ENCODE measurements at places on chromosomes 12 and 14.

DNA sequence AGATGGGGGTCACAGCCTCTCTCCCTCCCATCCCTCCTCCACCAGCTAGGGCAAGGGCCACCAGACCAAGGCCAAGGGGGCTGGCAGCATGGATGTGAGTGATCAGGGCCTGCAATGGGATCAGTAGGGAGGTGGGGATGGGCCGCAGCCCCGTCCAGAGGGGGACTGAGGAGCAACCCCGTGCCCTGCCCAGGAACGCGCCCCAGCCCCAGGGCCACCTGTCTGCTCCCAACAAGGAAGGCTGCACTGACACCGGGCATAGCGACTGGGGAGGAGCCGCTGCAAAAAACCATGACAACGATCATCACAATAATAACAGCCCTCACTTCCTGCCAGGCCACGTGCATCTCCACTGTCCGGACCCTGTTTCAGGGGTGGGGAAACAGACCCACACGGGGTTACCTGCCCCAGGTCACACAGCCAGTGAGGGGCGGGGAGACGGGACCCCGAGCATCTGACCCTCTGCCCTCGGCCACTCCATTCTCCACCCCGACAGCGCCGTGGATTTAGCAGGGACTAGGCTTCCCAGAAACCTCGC is 24.3 kb downstream of the NCOR2 start:
- no peak for DNase-seq

DNA sequence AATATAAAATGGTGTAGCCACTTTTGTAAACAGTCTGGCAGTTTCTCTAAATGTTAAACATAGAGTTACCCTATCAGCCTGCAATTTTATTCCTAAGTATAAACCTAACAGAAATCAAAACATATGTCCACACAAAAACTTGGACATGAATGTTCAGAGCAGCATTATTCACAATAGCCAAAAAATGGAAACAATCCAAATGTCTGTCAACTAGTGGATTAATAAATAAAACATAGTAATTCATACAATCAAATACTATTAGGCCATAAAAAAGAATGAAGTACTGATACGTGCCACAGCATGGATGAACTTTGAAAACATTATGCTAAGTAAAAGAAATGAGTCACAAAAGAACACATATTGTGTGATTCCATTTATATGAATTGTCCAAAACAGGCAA is 196.5 kb downstream of the NUAK1 start:
- DNase-seq = no peak

DNA sequence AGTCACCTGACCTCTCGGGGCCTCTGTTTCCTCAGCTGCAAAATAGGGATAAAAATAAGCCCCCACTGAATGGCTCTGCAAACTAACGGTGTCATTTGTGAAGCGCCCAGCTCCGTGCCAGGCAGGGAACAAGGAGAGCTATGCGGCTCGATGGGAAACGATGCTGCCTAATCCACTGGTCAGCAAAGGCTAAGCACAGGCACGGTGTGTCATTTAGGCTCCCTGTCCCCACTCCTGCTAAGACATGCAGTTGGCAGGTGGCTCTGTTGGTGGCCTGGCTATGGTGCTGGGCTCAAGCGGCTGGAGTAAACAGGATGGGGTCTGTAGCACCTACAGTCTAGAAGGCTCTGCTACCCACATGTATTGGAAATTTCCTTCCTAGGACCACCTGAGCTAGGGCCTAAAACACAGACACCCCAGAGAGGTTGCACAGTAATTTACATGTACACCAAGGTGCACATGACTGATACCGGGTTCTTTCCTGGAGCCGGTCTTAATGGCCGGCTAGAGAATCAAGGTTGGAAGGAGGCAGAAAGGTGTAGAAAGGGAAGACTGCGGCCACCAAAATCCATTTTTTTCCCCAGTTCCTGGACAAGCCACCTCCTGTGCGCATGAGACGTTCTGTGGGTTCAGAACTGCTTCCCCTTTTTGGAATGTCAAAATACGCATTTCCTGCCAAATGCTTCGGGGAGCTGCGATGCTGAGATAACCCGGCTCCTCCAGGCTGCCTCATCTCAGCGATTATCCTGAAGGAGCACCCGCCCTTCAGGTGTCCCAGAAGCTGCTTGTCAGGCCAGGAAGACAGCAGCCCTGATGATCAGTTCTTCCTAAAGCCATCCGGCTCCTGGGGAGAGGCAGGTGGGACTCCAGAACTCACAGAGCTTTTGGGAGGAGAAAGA is 1.0 kb downstream of the CACNA2D4 start:
- DNase-seq = no peak

GRCh38 chr12:91493308-91493707 is 310.7 kb upstream of the DCN start:
- no peak for DNase-seq

GRCh38 chr14:38808734-38809455 is 294.1 kb downstream of the SEC23A start:
- DNase-seq = no peak

- no peak for DNase-seq
Observed at GRCh38 chr12:11854011-11854499, 204.6 kb downstream of the ETV6 start.

DNA sequence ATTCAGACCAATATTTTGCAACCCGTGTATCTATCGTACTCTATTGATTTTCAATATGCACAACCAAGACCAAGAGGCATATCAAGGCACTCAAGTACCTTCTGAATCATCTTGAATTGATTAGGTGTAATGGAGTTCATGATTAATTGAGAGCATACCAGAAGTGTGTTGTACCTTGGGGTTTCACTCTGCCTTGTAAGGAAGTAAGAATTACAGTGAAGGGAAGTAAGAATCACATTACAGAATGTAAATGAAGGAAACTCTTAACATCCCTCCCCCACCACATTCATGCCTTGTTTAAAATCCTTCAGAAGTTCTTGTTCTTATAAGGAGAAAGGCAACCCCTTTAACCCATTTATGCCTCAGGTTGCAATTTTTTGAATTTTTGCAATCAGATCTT is 5.4 kb upstream of the MGAT4C start:
- no peak for DNase-seq

- DNase-seq = no peak
Observed at GRCh38 chr12:15706010-15706676, 83.0 kb downstream of the EPS8 start.

GRCh38 chr14:74502236-74503019 is 8.9 kb downstream of the ISCA2 start:
- no peak for DNase-seq

GRCh38 chr14:69059658-69060623 is 80.8 kb upstream of the ACTN1 start:
- DNase-seq = no peak

DNA sequence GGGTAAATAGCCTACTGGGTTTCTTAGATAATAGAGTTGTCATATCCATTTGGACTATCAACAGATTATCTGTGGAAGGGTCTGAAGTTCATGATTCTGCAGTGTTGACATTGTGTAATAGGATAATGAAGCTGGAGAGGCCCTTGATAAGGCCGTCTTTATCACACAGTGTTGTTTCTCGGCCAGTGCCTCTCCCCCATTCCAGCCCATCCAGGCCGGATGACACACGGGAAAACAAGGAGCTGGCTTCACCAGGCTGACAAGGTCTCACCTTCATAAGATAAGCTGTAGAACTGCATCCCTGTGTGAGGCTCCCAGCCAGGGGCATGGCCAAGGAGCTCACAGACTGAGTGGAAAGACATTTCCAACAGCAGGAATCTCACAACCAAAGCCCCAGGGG is 8.7 kb upstream of the EML1 start:
- no peak for DNase-seq

DNA sequence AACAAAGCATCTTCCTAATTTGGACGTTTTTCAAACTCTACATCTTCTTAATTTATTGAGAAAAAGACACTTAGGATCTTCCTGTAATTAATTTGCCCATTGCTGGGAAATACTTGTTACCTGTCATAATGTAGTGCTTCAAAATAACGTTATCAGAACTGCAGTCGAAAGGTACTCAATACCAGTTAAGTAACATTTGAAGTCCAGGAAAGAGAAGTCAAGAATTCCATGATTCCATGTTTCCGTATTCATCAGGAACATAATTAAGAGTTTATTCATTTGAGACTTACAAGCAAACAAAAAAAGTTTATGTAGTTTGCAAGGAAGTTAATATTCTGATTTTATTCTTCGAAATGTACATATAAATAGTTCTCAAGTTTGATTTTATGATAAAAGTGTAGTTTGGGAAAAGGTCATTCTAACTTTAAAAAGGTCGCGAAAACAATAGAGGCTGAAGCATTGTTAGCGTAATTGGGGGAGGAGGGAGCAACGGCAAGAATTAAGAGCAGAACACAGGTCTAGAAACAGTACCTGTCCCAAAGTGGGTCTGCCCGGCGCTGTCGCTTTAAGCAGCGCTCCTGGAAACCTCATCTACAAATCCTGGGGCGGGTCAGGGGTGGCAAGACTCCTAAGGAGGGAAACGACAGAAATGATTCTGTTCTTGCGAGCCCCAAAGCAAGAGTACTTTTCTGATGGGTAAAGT is 1.2 kb upstream of the KCNMB4 start:
- no peak for DNase-seq

- no peak for DNase-seq
Observed at GRCh38 chr12:122244565-122245371, 18.9 kb upstream of the DIABLO start.

GRCh38 chr12:2251526-2252209 is 198.9 kb downstream of the CACNA1C start:
- DNase-seq = no peak

GRCh38 chr14:92556255-92556741 is 42.7 kb downstream of the RIN3 start:
- DNase-seq = no peak

DNA sequence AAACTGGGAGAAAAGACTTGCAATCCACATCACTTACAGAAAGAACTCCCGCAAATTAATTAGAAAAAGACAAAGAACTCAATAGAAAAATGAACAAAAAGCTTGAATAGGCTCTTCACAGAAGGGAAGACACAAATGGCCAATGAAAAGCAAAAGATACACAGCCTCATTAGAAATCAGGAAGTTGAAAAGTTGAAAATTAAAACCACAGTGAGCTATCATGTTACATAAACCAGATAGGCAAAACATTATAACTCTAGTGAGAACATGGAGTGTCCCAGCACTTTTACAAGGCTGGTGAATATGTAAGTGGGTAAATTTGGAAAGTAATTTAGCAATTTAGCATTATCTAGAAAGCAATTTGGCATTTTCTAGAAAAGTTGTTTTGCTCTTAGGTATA is 158.4 kb upstream of the RASSF8 start:
- DNase-seq = no peak

Data from stimulated activated CD8-positive, alpha-beta memory T cell treated with anti-CD3 and anti-CD28 coated beads, Interleukin-7, amount 100 ng/mL, for 1 hour (primary cell).